ENCODE measurements at places on chromosomes 6 and 20.

DNA sequence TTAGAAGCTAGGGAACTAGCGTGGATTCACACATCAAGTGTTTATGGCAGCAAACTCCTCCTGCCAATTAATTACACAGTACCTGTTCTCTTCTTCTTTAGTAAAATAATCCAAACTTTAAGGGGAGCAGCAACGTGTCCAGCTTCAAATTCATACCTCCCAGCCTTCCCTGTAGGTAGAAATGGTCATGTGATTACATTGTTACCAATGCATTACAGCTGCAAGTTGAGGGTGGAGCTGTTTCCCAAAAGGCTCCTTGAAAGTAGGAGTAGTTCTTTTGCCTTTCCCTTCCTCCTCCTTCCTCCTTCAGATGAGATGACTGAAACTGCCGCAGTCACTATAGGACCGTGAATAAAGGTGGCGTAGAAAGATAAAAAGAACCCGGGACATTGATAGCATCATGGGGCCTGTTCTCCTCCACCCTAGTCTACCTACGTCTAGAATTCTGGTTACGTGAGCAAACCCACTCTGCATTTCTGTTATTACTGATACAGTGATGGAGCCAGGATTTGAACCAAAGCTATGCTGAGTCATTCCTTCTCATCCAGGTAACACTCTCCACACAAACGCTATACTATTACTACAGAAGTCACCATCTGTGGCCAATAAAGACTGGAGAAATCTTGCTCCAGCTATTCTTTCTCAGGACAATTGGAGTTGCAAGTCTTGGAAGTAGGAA is 18.2 kb downstream of the LINC00237 start:
- no peak for DNase-seq

GRCh38 chr6:146949425-146949824 is 254.8 kb upstream of the STXBP5 start:
- DNase-seq, result no peak

DNA sequence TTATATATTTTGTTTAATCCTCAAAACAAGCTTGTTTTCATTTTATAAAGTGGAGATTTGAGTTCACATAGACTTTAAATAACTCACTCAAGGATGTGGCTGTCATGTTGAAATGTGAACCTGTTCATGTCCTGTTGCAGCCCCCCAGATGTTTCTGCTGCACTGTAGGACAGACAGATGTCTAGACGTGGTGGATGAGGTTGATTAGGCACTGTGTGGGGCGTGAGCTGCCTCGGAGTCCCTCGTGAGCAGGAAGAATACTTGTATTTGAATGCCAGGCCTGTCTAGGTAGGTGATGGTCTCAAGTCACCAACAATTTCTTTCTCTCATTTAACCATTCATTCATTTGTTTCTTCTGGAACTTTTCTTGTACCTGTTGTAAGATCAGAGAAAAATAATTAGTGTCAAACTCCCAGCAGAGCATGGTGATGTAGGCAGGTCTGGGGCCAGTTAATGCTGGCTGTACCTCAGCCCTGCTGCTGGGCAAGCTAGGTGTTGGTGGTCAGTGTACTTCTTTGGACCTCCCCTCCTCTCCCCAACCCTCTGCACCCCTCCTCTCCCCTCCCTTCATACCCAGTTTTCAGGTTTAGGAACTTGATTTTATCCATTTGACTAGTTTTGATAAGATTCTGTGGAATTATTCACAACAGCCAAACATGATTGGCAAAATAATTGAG is 34.0 kb downstream of the AFDN start:
- DNase-seq, result no peak

DNA sequence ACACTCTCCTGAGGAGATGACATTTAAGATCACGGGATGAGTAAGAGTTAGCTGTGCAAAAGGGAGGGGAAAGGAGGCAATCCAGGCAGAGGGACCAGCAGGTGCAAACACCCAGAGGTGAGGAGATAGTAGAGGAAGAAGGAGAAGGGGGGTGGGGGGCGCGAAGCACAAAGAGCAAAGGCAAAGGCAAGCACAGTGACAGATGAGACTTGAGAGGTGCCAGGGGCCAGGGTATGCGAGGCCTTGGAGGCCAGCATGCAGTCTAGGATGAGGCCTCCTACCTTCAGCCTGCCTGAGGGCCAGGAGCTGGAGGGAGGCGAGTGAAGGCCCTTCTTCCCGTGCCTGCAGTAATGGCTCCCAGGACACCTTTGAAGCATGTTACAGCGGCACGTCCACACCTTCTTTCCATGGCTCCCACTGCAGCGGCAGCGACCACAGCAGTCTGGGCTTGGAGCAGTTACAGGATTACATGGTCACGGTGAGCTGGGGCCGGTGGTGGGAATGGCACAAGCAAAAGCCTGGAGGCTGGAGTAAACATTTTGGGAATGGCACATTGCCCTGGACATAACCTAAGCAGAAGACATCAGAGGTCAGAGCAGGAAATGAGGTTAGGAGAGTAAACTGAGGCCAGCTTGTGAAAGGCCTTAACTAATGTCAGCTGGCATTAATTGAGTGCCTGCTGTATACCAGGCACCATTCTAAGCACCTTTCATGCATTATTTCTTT is 18.6 kb downstream of the CCM2L start:
- DNase-seq, result no peak

DNA sequence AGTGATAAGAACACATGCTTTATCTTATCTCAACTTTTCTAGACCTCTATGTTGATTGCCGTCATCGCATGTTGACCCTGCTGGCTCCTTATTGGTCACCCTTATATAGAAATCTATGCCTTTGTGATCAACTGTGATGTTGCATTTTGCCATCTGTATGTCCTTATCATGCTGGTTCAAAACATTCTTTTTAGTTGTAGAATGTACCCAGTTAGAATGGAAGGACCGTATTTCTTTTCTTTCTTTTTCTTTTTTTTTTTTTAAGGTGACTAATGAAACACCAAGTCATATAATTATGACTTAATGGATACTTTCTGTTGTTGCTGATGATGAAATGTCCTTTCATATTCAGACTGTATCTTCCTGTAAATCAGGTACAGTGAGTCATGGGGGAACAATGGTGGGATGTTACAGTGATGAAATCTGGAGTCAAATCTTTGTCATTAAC is 145.9 kb upstream of the CITED2 start:
- no peak for DNase-seq

Data from globus pallidus (tissue), 1 donor.